ENCODE measurements at places on chromosomes 5 and 9.

DNA sequence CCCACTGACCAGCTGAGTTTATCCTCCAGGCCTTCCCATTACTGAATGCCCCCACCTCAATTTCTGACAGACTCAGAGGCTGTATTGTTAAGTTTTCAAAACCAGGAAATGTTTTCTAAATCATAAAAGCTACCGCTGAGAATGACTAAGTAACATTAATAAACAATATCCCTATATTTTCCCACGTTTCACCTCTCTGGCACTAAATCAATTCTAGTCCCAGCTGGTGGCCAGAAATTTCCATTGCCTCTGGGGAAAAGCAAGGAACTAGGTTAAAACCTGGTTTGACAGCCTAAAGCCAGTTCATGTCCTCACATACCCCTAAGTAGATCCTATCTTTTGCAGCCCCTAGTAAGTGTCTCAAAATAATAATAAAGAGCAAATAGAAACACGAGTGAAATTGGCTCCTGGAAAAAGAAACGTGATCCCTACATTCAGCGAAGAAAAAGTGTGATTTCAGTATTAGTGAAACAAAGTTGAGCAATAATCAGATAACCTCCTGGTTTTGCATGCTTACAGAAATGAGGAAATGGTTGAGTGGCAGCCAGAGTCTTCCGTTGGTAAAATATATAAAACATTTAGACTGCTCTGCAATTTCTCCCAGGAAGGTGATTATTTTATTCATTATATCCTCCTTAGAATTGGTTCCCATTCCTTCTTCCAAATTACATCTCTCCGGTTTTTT is 110.9 kb downstream of the ESM1 start:
- no peak overlapping the region for H3K4me3 ChIP-seq
- DNase-seq: no peak
- no peaks in the 10 kb centered on the region for H3K4me1 ChIP-seq
- no peak overlapping the region for H3K27ac ChIP-seq
- H3K27me3 ChIP-seq: no peaks in the 10 kb centered on the region

DNA sequence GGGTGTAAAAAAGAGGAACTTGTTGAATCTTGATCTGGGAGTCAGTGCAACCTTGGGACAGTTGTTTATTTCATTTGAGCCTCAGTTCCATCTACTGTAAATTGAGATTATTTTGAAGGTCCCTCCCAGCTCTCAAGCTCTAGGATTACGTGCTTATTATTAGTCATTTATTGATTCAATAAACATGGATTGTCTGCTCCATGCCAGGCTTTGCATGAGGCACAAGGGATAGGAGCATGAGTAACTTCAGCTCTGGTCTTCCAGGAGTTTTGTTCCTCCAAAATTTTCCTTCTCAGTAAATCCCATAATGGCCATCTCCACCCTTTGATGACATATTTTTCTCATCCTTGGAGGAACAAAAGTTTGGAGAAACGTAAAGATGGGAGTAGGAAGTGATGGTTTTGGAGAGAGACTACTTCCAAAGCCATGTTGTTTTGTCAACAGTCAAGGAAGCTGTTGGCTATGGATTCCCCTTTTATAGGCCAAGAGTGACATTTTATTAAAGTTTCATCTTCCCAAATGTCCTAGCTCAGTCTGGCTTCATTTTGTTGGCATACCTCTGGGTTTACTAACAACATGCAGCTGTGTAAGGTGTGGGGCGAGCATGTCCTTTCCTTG is 244.6 kb downstream of the DMRT2 start:
- H3K27ac ChIP-seq: no peak overlapping the region
- DNase-seq: no peak
- H3K4me3 ChIP-seq: no peak overlapping the region
- H3K4me1 ChIP-seq: no peaks in the 10 kb centered on the region
- no peaks in the 10 kb centered on the region for H3K36me3 ChIP-seq

GRCh38 chr5:27144456-27144855 is 106.1 kb upstream of the CDH9 start:
- H3K27me3 ChIP-seq: no peaks in the 10 kb centered on the region
- no peaks in the 10 kb centered on the region for H3K36me3 ChIP-seq
- no peak overlapping the region for H3K4me3 ChIP-seq
- H3K4me1 ChIP-seq: no peaks in the 10 kb centered on the region

DNA sequence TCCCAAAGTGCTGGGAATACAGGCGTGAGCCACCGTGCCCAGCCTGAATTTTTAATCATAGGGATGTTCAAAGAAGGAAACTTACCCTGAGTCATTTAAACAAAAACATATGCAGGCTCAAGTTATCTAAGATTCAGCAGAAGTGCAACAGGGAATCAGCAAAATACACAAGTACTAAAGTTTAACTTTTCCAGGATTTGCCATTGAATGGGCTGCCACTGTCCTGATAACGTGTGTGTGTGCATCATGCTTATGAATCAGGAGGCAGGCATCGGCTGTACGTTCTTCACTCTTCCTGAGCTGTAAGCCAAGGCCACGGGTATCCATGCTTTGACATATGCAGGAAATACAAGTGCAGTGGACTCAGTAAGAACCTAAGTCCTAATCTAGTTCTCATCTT is 48.8 kb upstream of the FST start:
- H3K36me3 ChIP-seq: no peaks in the 10 kb centered on the region
- no peaks in the 10 kb centered on the region for H3K27me3 ChIP-seq
- H3K4me3 ChIP-seq: no peak overlapping the region
- H3K4me1 ChIP-seq: no peaks in the 10 kb centered on the region
- DNase-seq: no peak
- H3K27ac ChIP-seq: no peak overlapping the region

GRCh38 chr9:93920131-93920800 is 34.9 kb downstream of the BARX1 start:
- H3K27me3 ChIP-seq: no peaks in the 10 kb centered on the region
- H3K4me1 ChIP-seq: no peaks in the 10 kb centered on the region
- DNase-seq: no peak
- no peaks in the 10 kb centered on the region for H3K36me3 ChIP-seq
- H3K27ac ChIP-seq: no peak overlapping the region
- no peak overlapping the region for H3K4me3 ChIP-seq

DNA sequence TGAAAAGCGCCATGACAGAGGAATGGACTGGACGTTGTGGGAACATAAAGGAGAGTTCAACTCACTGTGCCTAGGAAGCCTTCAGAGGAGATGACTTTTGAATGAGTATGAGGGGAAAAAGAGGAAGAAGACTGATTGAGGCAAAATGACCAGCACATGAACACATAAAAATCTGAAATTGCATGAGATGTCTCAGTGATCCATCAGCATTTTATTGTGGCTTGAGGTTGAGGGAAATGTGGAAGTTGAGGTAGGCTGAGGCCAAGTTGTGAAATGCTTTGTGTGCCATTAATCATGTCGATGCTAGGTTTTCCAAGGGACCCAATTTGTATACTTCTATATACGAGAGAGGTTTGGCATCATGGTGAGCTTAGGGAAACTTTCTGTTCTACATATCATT is 140.9 kb upstream of the TLX3 start:
- H3K4me1 ChIP-seq: no peaks in the 10 kb centered on the region
- DNase-seq: no peak
- no peak overlapping the region for H3K27ac ChIP-seq
- no peak overlapping the region for H3K4me3 ChIP-seq
- no peaks in the 10 kb centered on the region for H3K27me3 ChIP-seq
- H3K36me3 ChIP-seq: no peaks in the 10 kb centered on the region
